ENCODE measurements at places on chromosomes 2 and 18.

DNA sequence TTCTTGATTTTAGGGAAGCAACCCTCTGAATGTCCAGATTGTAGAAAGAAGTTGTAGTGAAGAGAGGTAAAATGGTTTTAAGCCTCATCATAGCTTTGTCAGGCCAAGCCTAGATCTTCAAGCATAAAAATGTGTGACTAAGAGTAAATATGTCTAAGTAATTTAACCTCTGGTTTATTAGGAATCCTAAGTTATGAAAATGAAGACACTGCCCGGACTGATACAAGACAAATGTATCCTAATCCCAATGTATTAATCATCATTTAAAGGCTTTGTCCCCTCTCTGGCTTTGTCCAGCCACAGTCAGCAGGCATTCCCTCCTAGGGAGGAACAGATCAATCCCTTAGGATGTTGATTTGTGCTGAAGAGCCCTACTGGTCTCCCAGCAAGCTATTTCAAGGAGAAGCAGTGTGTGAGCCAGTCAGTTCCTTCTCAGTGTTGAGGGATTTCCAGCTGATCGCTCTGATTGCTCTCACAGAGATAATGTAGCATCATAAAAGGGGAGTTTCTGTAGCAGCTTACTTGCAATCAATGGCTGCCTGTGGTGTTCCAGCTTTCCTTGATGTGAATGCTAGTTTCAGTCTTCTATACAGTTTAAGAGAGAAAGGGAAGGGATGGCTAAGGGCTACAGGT lies 796.1 kb downstream of the EPHA4 start:
- DNase-seq = no peak

GRCh38 chr2:217753460-217754200 lies 249.2 kb downstream of the TNS1 start:
- no peak for DNase-seq

DNA sequence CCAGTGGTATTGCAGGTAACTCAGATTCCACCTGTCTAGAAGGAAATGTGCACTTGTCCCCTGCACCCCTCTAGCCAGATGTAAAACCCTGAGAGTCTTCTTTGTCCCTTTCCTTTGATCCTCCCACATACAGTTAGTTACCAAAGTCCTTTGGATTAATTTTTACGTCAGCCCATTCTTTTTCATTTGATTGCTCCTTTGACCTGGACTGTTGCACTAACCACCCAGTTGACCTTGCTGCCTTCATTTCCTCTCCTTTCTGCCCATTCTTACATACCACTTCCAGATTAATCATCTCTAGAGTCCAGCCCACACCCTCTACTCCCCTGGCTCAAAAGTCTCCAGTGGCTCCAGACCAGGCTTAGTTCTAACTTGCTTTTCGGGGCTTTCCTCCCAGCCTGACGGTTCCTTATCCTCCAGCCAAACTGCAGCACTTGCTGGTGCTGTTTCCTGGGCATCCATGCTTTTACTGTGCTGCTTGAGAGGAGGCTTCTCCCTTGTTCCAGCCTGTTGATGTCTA lies 99.3 kb downstream of the SPTBN1 start:
- no peak for DNase-seq

GRCh38 chr2:58339548-58340243 lies 98.6 kb upstream of the FANCL start:
- DNase-seq = no peak

- DNase-seq = no peak
Observed at GRCh38 chr18:54906331-54907185, 52.7 kb downstream of the CCDC68 start.

- DNase-seq = no peak
Observed at GRCh38 chr18:59959606-59960005, 59.8 kb downstream of the PMAIP1 start.

- DNase-seq = no peak
Observed at GRCh38 chr2:145323512-145323911, 803.6 kb upstream of the ZEB2 start.

DNA sequence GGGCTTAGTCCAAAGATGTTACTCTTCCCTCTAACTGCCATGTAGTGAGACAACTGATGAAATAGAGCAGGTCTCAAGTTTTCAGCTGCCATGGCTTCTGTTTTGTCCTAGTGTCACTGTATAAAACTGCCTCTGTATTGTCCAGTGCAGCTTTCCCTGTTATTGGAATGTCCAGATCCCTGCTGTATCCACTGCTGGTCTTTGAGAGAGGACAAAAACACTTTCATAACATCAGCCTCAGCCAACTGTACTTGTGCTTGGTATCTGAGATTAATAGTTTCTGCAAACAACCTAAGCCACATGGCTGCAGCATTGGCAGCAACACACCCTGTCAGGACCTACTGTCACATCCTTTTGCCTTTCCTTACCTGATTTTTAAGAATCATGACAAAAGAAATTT lies 480.2 kb downstream of the LPIN1 start:
- no peak for DNase-seq

DNA sequence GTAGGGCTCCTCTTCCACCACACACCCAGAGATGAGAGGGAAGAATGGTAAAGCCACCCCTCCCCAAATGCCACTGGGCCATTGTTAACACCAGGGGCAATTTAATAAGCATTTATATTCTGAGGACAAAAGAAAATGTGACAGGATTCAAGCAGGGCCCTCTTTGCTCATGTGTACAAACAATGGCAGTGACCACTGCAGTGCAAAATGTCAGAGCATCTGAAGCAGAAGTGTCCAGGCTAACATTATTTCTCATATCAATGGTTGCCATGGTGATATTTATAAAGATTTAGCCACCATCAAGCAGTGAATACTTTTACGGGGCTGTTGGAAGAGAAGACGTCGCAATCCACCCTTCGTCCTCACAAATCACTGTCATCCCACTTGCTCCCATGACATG lies 10.8 kb upstream of the EPB41L3 start:
- no peak for DNase-seq

GRCh38 chr18:2994603-2995432 lies 18.1 kb downstream of the LPIN2 start:
- no peak for DNase-seq
